ENCODE measurements at places on chromosomes 5 and 9. TPM values are rescaled to one million over a fixed set of nuclear protein-coding genes. Genes with fewer than 3 reads are reported as not detected.

TRIO gene
- 4.3 TPM for total RNA-seq

STPG3 gene
- total RNA-seq, result not detected

PAPPA gene
- total RNA-seq, result not detected

SLC36A1 gene
- 5.7 TPM for total RNA-seq

MGAT4B gene
- total RNA-seq, result 96.8 TPM

PCDHB9 gene
- not detected for total RNA-seq

IFNB1 gene
- not detected for total RNA-seq

PFN3 gene
- not detected for total RNA-seq

SPINK4 gene
- not detected for total RNA-seq

RANBP17 gene
- total RNA-seq, result not detected

CBY3 gene
- total RNA-seq, result 0.71 TPM

TXN gene
- total RNA-seq, result 175 TPM

SARDH gene
- 4.3 TPM for total RNA-seq

FOXD4L4 gene
- total RNA-seq, result 0.19 TPM
